NCI-H187 (cell line): ENCODE measurements at places on chromosomes 2 and 18.

- no peak for DNase-seq
Measured at GRCh38 chr2:159798376-159798725, 343 bp upstream of the CD302 start.

GRCh38 chr18:3879836-3880120, 429.8 kb downstream of the TGIF1 start:
- DNase-seq, result no peak

DNA sequence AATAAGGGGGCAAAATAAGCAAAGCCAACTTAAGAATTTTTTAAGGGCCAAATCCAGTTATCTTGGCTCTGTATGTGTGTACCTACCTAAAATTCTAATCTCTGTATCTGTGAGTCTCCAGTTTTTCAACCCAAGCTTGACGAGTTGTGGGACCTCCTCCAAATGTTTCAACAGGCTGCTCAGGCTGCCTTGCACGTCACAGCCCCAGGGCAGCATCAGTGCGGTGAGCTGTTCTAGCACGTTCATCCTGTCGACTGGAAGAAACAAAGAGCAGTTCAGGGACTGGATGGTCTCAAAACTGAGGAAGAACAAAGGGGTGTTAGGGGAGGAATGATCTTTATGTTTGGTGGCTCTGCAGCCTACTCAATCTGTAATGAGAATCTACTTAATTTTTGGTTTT, 29.4 kb downstream of the NLRC4 start:
- DNase-seq, result no peak

DNA sequence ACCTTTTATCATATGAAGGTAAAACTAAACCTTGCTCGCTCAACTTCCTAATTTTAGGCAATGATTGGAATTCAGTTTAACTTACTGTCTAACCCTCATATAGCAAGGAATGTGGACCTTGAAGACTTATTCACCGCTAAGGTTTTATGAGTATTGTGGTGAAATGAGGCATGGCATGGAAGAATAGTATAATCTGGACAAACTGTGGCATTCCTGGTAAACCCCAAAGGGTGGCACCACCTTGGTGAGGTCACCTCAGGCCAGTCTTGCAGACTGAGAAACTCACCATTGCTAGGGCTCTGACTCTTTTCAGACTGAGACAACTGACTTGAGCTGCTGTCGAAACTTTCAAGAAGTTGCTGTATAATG, 51.1 kb upstream of the EHBP1 start:
- no peak for DNase-seq

DNA sequence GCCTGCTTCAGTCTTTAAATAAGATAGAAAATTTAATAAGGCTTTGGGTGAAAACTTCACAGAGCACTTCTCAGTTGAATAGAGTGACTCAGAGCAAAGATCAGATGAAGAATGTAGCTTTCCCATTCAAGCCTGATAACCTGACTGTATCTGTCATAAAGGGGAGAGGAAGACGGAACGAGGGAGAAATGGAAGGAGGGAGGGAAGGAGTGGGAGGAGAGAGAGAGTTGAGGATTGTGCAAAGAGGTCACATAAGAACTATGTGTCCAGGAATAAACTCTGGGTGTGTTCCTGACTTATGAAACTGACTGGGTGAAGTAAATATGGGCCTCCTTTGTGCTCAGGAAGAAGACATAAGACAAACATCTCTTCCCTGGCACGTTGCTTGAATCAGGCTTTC, 385.5 kb downstream of the LPIN1 start:
- no peak for DNase-seq

- DNase-seq, result no peak
Measured at GRCh38 chr2:238163481-238164198, 4.9 kb downstream of the ERFE start.

- DNase-seq, result no peak
Measured at GRCh38 chr2:128198656-128199055, 107.7 kb downstream of the UGGT1 start.

GRCh38 chr2:136242687-136243277, 124.8 kb upstream of the CXCR4 start:
- no peak for DNase-seq

- DNase-seq, result no peak
Measured at GRCh38 chr2:241701149-241701398, 765 bp upstream of the ING5 start.

DNA sequence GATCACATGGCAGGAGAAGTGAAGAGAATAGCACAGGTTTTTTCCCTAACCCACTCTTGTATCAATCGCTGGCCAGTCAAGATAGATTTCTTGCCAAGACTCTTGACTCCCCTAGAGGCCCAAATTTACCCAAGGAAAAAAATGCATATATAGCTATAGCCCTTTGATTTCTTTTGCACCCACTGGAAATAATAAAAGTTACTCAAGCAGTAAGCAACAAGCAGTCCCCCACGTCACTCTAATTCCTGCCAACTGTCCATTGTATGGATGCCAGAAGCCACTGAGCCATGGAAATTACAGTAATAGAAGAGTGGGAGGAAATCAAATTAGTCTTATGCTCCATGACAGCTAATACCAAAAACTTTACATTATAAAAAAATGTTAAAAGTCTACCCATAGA, 125.3 kb upstream of the SLC39A10 start:
- DNase-seq, result no peak

GRCh38 chr2:84931384-84931821, 25.9 kb downstream of the TMSB10 start:
- no peak for DNase-seq

- DNase-seq, result no peak
Measured at GRCh38 chr2:114046866-114047435, 157.1 kb downstream of the ACTR3 start.

- no peak for DNase-seq
Measured at GRCh38 chr18:25735459-25735858, 355.0 kb downstream of the SS18 start.

- DNase-seq, result no peak
Measured at GRCh38 chr2:182115258-182115657, 129.6 kb downstream of the PPP1R1C start.

GRCh38 chr18:12394428-12394827, 13.3 kb upstream of the PRELID3A start:
- DNase-seq, result no peak

GRCh38 chr2:96347395-96347794, 11.8 kb downstream of the NCAPH start:
- DNase-seq, result no peak
